ENCODE measurements at places on chromosomes 11 and 22. TPM values are rescaled to one million over a fixed set of nuclear protein-coding genes. Genes with fewer than 3 reads are reported as not detected.
A peak's percentile ranks its signal among the peaks of the same experiment; 100 is the strongest.

MFNG gene
- total RNA-seq = 3.2 TPM

DNA sequence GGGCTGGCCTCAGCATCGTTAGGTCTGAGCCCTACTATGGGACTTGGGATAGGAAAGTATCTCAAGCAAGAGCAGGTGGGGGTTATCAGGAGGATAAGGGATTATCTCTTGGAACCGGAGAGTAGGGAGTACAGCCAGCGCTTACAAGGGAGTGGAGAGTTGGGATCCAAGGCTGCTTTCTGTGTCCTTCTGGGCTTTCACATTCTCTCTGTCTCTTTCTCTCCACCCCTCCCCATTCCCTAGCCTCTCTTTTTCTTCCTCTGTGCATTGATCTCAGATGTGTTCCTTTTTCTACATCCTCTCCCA is 170.2 kb downstream of the BUD13 start:
- no peak overlapping the region for H3K27ac ChIP-seq
- H3K36me3 ChIP-seq = no peaks in the 10 kb centered on the region
- no peak overlapping the region for H3K4me3 ChIP-seq
- no peak for DNase-seq
- H3K4me1 ChIP-seq = peaks cover 7% of the 10 kb centered on the region
- peaks cover 22% of the 10 kb centered on the region for H3K27me3 ChIP-seq

GRCh38 chr11:34335331-34335730 is 22.5 kb downstream of the ABTB2 start:
- H3K4me3 ChIP-seq = no peak overlapping the region
- no peak for DNase-seq
- no peak overlapping the region for H3K27ac ChIP-seq

GRCh38 chr22:17808693-17809403 is 34.6 kb upstream of the BID start:
- DNase-seq = no peak
- no peak overlapping the region for H3K4me3 ChIP-seq
- no peaks in the 10 kb centered on the region for H3K27me3 ChIP-seq

DNA sequence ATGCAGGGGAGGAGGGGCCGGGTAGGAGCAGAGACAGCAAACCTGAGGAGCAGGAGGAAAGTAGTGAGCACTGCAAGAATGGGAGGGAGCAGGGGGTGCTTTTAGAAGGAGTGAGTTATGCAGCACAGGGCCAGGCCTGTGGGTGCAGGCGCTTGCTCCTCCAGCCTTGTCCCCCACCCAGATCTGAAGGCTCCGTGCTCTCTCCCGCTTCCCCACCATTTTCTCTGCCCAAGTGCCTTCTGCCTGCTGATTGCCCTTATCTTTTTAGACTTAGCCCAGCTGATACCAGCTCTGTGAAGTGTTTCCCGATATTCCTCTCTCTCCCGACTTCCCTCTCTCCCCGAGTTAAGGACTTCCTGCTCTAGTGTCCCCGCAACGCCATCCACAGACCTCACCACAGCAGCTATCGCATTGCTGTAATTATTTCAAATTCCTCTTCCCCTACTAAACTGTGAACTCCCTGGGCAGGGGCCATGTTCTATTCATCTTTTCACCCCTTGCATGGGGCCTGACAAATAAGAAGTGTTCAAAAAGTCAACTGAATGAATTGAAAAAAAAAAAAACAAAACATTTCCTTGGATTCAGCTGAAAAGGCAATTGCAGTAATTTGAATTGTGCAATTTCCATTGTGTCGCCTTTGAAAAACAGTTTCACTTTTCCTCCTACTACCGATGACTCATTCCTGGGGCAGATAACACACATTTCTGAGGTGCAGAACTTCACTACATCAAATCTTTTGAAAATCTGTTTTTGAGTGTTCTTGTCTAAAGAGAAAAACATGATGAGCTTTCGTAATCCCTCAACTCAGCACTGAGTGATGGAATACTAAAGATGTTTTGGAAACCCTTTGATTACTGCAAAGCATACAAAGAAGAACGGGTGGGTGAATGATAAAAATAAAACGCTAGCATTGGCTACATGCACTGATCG is 69.7 kb upstream of the BMAL1 start:
- no peaks in the 10 kb centered on the region for H3K36me3 ChIP-seq
- peaks cover 54% of the 10 kb centered on the region for H3K4me1 ChIP-seq
- DNase-seq = no peak

DNA sequence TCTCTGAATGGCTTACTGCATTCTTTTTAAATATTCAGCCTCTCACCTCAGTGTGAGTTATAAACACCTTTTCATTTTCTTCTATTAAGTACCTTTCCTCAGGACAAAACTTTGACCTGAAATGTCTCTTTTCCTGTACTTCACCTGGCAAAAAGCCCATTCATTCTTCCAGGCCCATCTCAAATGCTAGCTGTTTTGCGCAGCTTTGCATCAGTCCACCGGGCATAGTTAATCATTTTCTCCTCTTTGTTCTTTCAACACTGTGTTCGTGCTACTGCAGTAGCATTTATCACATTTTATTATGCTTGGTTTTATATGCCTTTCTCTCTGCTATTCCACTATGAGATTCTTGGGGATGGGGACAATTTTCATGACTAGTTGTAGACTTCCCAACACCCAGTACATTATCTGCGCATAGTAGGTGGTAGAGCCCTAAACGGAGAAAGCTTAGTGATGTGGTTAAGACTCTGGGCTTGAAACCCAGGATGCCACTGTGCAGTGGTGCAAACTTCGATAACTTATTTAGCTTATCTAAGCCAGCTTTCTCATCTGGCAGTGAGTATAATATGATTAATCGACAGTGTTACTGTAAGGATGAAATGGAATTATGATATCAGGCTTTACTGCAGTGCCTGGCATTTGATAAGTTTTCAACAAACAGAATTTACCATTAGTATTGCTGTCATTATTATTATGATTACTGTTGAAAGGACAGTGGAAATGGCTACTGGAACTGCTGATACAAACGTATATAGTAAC is 695.7 kb downstream of the NELL1 start:
- DNase-seq = no peak
- no peak overlapping the region for H3K4me3 ChIP-seq
- no peak overlapping the region for H3K27ac ChIP-seq
- peaks cover 13% of the 10 kb centered on the region for H3K27me3 ChIP-seq
- no peaks in the 10 kb centered on the region for H3K36me3 ChIP-seq

PHOX2A gene
- total RNA-seq = 5.6 TPM

DNA sequence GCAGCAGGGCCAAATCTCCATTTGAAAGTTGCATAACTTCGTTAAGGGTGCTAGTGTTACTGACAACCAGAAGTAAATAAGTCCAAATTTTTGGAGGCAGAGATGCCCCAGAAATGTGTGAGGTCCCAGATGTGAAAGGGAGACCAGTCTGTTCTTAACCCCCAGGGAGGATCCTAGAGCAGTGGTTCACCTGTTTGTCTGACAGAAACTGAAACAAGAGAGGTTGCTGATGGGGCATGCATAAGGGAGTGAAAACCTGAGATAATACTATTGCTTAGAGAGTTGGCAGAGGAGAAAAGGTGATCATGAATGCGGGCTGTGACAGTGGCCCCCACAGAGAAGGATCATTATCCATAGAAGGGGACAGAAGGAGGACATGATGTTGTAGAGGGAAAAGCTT is 3.8 kb downstream of the CBLIF start:
- H3K4me3 ChIP-seq = no peak overlapping the region
- H3K36me3 ChIP-seq = no peaks in the 10 kb centered on the region
- peaks cover 10% of the 10 kb centered on the region for H3K27me3 ChIP-seq

GRCh38 chr11:68256331-68256741 is 15.4 kb downstream of the C11orf24 start:
- peak overlapping the region; percentile 59 for H3K27ac ChIP-seq
- H3K4me3 ChIP-seq = no peak overlapping the region
- peaks cover 6% of the 10 kb centered on the region for H3K36me3 ChIP-seq
- H3K4me1 ChIP-seq = peaks cover 10% of the 10 kb centered on the region
- peaks cover 3% of the 10 kb centered on the region for H3K27me3 ChIP-seq

GRCh38 chr11:128235426-128235825 is 351.9 kb downstream of the ETS1 start:
- H3K4me3 ChIP-seq = no peak overlapping the region
- H3K27me3 ChIP-seq = no peaks in the 10 kb centered on the region
- no peak for DNase-seq
- no peaks in the 10 kb centered on the region for H3K4me1 ChIP-seq

DNA sequence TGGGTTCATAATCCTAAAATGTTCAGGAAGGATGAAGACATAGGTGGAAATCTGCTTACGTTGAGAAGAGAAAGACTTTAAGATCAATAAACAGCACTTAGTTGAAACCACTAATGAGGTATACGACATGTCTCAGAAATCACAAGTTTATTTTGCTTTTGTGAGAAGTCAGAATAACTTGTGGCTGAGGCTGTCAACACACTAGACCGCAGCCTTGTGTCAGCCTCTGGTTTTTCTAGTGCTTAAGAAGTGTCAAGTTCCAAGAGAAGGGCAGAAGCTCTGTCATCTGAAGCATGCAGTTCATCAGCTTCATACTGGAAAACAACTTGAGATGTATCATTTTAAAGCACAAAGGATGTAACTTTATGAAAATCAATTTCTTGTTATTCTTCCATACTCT is 420.9 kb downstream of the METTL15 start:
- DNase-seq = no peak
- peaks cover 19% of the 10 kb centered on the region for H3K36me3 ChIP-seq
- no peak overlapping the region for H3K4me3 ChIP-seq
- no peak overlapping the region for H3K27ac ChIP-seq
- no peaks in the 10 kb centered on the region for H3K27me3 ChIP-seq
- H3K4me1 ChIP-seq = no peaks in the 10 kb centered on the region

SLN gene
- total RNA-seq = not detected

- H3K4me3 ChIP-seq = no peak overlapping the region
- no peak for DNase-seq
- peaks cover 9% of the 10 kb centered on the region for H3K4me1 ChIP-seq
- no peaks in the 10 kb centered on the region for H3K27me3 ChIP-seq
- peaks cover 38% of the 10 kb centered on the region for H3K36me3 ChIP-seq
Observed at GRCh38 chr11:34809191-34810106, 106.7 kb downstream of the APIP start.

SCGB1A1 gene
- not detected for total RNA-seq

IRAG1 gene
- 6.1 TPM for total RNA-seq

RFPL2 gene
- not detected for total RNA-seq

- no peaks in the 10 kb centered on the region for H3K27me3 ChIP-seq
- H3K36me3 ChIP-seq = no peaks in the 10 kb centered on the region
- no peaks in the 10 kb centered on the region for H3K4me1 ChIP-seq
- DNase-seq = no peak
Observed at GRCh38 chr11:1994121-1994520, 3.5 kb downstream of the H19 start.

- H3K4me3 ChIP-seq = peak overlapping the region; percentile 72
- no peaks in the 10 kb centered on the region for H3K36me3 ChIP-seq
- peaks cover 44% of the 10 kb centered on the region for H3K4me1 ChIP-seq
- H3K27me3 ChIP-seq = no peaks in the 10 kb centered on the region
- peak overlapping the region; percentile 96 for H3K27ac ChIP-seq
Observed at GRCh38 chr22:17258015-17258787, 39.0 kb upstream of the ADA2 start.

TSGA10IP gene
- 2.7 TPM for total RNA-seq

DNA sequence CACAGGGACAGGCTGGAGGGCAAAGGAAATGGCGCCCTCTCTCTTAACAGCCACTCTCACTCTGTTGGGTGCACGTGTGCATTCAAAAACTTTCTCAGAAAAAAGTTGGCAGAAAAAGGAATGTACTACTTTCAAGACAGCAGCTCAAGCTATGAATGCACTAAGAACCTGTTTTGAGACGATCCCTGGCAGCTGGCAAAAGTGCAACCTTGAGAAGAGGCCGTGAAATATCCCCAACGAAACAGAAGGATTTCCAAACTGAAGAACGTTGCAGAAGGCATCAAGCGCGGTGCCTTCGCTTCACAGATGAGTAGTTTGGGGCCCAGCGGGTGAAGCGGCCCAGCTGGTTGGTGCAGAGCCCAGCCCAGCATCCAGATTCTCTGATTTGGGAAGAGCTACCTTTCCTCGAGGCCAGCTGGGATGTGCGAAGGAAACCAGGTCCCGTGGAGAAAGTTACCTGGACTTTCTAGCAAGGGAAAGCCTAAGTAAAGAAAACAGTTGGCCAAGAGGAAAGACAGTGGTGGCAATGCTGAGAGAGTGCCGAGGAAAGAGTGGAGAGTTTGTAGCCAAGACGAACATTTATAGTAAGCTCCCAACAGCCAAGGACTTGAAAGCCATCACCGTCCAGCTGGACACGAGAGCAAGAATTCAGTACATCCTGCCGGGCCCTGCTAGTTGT is 16.3 kb downstream of the IFT27 start:
- no peak overlapping the region for H3K27ac ChIP-seq
- H3K4me3 ChIP-seq = no peak overlapping the region
- DNase-seq = no peak
- no peaks in the 10 kb centered on the region for H3K4me1 ChIP-seq

MYBPC3 gene
- total RNA-seq = not detected

GRCh38 chr11:49995565-49995964 is 13.2 kb upstream of the OR4C12 start:
- no peak for DNase-seq
- H3K27me3 ChIP-seq = no peaks in the 10 kb centered on the region
- no peak overlapping the region for H3K4me3 ChIP-seq
- H3K4me1 ChIP-seq = no peaks in the 10 kb centered on the region
- no peak overlapping the region for H3K27ac ChIP-seq

MICALL1 gene
- 54.4 TPM for total RNA-seq

GGTLC2 gene
- total RNA-seq = not detected

- no peak for DNase-seq
- H3K36me3 ChIP-seq = no peaks in the 10 kb centered on the region
- no peaks in the 10 kb centered on the region for H3K27me3 ChIP-seq
- H3K4me1 ChIP-seq = peaks cover 4% of the 10 kb centered on the region
Observed at GRCh38 chr11:8252946-8253345, 10.7 kb downstream of the LMO1 start.

All from neural crest cell (in vitro differentiated cells).